Lower leg skin (tissue), 4 donors: ENCODE measurements at places on chromosomes 7 and 10.

DNA sequence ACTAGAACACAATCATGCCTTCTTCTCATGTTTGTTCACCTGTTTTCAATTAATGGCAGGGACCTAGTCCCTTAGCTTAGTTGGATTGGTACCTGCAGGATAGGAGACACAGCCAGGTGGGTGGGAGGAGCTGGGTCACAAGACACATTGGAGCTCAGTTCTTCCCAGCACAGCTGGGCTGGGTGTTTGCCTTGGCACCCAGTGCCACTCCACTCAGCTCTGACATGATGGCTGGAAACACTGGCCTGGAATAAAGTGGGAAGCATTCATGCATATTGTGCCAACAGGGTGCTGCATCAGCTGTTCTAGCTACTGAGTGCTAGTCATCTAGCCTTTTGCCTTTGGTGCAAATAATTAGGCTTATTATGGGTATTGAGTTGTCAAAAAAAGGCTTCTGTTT, 226.1 kb downstream of the PTEN start:
- no peak for DNase-seq

DNA sequence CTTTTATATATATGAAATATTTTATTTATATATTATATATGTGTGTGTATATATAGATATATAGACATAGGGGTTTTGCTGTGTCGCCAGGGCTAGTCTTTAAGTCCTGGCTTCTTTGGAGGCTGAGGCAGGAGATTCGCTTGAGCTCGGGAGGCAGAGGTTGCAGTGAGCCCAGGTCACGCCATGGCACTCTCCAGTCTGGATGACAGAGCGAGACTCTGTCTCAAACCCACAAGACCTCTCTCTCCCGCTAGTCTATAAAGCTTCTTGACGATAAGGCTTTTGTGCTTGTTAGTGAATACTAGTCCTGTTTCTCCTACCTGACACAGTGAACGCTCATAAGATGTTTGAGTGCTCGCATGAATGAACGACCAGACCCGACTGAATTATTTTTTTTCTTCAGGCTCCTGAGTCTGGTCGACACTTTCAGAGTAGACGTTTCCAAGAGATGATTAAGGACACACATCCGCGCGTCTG, 577 bp upstream of the DDX21 start:
- DNase-seq: no peak

- DNase-seq: no peak
Observed at GRCh38 chr7:27424749-27425148, 182.1 kb downstream of the EVX1 start.

DNA sequence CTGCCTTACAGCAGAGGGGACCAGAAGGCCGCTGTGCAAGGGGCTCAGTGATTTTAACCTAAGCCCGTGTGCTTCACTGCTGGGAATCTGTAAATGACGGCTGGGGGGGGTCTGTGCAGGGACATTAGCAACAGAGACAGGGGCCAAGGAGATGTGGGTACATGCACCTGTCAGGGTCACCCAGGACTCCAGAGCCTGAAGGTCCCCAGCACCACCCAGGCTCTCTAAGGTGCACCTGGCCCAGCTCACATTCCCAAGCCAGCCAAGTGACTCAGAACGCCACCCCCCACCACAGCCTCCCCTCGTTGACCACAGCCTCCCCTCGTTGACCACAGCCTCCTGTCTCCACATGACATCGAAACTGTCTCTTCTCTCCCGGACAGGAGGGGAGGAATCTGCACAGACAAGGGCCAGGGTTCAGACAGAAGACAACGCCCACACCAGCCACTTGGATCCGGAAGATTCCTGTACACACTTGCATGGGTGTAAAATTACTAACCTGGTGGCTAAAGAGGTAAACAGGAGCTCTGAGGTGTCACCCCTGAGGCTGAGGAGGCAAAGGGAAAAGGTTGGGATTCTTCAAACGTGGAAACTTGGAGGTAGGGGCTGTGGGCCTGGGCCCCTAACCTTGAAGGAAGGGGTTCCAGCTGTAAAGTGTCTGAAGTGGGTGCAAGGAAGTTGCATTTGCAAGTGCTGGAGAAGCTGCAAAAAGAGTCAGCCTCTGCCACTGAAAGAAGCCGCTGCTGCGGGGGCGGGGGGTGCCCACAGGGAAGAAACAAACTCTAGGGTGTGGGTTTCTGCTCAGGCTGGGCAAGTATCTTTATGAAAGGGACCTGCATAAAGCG, 27.0 kb downstream of the CALML3 start:
- no peak for DNase-seq

DNA sequence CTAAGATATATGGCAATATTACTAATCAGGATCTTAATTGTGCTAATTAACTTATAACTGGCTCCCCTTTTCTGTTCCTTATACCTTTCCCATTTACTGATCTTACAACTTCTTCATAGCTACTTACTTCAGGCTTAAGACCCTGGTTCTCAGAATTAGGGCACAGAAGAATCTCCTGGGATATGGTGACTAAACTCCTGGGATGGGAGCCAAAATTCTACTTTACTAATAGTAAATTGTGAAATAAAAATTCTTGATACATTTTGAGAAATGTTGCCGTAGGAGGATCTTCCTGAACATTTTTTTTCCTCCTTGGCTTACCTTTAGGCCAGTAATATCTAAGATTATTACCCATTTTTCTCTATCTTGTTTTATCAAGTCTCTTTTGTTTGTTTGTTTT, 309.5 kb downstream of the ATRNL1 start:
- DNase-seq: no peak

DNA sequence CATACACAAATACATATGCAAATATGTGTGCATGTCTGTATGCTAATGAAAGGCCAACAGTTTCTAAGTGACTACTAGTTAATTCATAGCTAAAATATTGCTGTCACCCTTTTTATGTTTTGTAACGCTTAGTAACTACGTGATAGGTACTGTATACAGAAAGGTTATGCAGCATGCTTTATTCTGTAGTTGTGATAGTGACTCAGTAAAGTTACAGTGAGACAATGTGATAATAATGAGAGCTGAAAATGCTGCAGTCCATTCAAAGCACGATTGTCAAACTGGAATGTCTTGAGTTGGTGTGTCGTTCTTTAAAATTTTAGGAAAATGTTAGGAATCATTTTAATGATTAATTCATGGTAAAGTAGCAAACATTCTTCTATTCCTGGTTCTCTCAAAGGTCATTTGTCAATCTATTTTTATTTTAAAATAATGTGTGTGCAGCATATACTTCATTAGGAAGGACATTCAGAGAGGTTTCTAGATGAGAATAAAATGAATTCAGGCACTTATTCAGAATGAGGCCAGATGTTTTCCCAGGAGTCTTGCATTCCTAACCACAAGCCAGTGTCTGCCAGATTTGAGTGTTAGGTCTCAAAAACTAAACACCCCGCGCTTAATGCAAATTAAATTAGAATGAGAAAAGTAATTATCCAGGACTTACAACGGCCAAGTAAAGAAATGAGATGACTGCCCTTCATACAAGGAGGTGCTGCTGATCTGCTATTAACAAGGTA, 408.8 kb upstream of the FZD8 start:
- DNase-seq: no peak

DNA sequence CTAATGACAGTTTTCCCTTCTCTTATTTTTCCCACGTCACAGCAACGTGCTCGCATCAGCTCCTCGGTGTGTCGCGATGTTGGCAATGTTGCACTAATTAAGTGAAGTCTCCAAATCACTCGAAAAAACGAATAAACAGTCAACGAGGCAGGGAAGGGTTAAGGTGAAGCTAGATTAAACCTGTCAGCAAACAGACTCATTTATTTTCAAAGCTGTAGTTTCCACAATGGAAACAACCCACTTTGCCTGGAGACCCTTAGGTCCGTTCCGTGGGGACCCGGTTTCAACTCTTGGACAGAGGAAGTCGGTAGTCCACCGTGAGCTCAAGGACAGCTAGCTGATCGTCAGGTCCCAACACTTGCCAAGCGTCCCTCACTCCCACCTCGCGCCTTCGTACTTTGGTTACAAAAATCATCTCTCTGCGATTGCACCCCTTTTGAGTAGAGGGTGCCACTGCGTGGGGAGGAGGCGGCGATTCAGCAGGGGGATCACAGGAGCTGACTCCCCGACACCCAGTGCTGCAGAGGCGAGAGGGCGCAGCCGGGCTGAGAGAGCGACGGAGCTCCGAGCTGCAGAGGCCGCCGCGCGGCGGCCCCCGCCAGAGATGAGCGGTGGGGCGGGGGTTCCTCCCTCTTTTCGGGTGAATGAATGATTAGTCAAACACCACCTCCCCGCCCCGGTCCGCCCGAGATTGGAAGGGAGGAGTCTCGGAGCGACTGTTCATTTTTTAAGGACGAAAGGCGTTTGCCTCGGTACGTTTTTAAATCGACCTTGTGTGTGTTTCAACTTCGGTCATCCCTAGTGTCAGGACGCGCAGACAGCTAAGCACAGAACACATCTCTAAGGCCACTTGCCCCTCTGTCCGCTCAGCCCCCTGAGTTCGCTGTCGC, 1.3 kb upstream of the BMPER start:
- DNase-seq: no peak

DNA sequence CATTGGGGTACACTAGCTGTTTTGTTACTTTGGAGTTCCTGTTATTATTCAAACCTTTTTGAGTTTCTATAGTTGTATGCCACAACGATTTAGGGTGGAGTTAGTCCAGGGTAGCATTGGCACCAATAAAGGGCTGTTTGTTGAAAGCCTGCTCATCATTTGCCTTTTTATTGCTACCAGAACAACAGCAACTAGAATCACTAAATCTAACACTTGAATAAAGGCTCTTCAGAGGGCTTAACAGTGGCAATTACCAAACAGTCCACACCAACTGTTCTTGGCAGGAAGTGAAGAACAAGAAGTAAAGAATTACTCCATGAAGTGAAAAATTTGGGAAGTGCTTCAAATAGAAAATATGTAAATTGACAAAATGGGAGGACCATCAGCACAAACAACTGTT, 621.4 kb downstream of the PHTF2 start:
- DNase-seq: no peak
